ENCODE measurements at places on chromosomes 4 and X.

DNA sequence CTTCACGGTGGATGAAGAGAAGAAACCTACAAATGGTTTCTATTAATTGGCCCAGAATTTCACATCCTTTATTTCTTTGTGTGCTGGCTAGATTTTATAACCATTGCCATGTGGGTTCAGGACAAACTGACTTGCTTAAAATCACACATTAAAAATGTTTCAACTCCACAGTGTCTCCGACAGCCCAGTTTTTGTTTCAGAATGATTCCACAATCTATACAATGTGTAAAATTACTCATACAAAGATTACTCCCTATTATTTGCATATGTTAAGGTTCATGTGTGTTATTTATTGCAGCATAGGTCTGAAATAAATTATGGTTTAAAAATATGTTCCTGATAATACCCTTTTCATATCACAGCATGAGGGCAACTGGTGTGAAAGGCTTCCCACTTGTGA, 20.6 kb downstream of the DCHS2 start:
- no peak for DNase-seq

DNA sequence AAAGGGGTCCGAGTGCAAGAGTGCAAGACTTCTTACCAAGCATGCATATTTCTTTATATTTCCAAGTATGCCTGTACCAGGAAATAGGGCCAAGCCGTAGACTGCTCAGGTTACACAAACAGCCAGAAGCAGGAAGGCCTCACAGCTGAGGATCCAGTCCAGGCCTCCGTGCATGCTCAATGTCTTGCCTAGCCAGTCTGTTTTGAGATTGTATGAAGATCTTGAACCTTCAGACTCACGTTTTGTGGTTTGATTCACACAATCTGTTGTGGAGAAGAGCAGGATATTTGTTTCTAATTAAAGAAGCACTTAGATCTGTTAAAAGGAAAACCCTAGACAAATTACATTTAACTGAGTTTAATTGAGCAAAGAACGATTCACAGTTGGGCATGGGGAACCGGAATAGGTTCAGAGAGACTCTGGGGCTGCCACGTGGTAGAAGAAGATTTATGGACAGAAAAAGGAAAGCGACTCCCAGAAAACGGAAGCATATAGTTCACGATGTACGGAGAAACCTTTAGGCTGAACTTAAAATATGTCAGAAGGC, 1.2 kb downstream of the MGST2 start:
- peak; percentile 19 for DNase-seq

- DNase-seq = peak; percentile 89
Observed at GRCh38 chr4:153159728-153160221, 44.5 kb upstream of the TRIM2 start.

DNA sequence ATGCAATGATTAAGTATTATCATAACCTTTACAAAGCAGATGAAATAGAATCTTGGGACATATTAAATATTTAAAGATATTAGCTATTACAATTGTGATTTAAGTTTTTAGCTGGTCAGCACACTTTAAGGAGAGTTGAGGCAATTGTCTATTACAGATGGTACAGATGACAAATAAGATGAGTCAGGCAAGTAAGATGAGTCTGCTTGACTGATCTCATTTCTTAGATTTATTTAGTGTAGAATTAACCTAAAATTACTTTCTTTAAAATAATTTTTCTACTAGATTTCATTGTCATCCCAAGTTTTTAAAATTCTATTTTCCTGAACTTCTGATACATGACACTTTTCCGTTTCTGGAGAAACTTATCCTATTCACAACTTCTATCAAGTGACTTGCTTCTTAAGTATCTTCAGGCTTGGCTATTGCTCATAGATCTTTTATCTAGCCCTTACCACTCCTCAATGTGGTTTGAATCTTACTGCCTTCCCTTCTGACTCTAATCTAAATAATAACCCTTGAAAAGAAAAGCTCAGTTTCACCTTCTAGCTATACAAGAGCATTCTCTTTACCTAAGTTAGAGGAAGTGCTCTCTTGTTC, 32.9 kb downstream of the CXCL1 start:
- peak; percentile 42 for DNase-seq

DNA sequence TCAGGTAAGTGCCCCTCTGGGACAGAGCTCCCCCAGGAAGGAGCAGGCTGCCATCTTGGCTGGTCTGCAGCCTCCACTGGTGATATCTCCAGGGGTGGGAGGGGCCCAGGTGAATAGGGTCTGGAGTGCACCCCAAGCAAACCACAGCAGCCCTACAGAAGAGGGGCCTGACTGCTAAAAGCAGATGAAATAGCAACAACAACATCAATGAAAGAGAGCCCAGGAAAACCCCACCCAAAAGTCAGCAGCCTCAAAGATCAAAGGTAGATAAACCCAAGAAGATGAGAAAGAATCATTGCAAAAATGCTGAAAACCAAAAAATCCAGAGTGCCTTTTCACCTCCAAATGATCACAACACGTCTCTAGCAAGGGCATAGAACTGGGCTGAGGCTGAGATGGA, 92.5 kb upstream of the PAGE3 start:
- no peak for DNase-seq

DNA sequence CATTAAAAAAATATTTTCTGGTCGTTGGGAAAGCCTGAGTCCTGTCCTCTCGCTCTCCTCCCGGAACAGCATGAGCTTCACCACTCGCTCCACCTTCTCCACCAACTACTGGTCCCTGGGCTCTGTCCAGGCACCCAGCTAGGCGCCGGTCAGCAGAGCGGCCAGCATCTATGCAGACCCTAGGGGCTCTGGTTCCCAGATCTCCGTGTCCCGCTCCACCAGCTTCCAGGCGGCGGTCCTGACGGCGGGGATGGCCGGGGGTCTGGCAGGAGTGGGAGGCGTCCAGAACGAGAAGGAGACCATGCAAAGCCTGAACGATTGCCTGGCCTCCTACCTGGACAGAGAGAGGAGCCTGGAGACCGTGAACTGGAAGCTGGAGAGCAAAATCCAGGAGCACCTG, 807.2 kb upstream of the NDST4 start:
- DNase-seq = no peak

DNA sequence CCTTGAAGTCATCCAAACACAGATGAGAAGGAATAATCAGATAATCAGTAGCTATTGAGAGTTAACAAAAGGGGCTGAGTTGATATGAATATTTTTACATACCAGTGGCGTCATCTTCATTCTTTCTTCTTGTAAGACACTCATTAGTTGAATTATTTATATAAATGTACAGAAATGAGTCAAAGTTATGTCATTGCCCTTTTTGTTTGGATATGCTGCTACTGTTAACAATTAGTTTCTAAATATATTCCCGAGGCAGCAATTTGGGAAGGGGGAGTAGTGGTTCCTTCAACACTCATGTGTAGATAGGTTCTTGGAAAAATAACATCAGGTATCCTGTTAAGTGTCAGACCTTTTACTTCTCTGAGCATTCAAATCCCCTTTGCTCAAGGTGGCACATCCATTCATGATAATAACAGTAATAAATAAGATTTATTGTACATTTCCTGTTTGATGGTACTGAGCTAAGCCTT, 436.6 kb downstream of the SPRY1 start:
- DNase-seq = peak; percentile 86

- no peak for DNase-seq
Observed at GRCh38 chr4:6011271-6011671, 7.0 kb downstream of the C4orf50 start.

- DNase-seq = peak; percentile 18
Observed at GRCh38 chr4:60134099-60134498, 1066.0 kb upstream of the ADGRL3 start.

- DNase-seq = no peak
Observed at GRCh38 chrX:7184816-7185215, 36.9 kb upstream of the PUDP start.

- DNase-seq = no peak
Observed at GRCh38 chrX:5718651-5719050, 510.0 kb downstream of the NLGN4X start.

- DNase-seq = no peak
Observed at GRCh38 chrX:499870-500364, 113.2 kb upstream of the PPP2R3B start.

DNA sequence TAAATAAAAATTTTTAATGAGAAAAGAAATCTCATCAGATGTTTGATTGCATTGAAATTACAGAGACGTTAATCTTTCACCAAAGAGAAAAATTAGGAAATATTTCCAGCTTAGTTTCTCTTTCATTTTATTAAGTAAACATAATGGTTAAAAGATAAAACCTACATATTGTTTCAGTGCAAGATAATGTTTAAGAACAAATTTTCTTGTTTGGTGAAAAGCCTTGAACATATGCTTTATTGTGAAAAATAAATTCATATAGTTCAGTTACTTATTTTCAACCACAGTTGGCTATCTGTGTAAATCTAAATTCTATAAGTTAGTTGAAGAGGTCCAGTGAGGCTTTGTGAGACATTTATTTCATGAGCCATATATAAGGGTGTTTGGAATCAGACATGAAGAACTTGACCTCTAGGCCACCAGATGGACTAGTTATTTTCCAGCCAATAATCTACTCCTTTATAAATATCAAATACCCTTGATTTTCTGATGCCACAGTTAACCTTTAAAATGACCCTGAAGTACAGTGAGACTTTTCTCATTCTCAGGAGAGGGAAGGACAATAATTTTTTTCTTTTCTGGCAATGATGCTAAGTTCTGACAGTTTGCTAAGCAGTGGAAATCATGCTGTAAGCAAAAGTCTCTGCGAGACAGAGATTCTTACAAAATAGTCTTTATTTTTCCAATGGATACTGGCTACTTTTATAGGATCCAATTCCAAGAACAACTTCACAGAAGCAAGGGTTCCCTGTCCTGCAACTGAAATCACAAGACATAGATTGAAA, 2.5 kb downstream of the ARSJ start:
- no peak for DNase-seq

DNA sequence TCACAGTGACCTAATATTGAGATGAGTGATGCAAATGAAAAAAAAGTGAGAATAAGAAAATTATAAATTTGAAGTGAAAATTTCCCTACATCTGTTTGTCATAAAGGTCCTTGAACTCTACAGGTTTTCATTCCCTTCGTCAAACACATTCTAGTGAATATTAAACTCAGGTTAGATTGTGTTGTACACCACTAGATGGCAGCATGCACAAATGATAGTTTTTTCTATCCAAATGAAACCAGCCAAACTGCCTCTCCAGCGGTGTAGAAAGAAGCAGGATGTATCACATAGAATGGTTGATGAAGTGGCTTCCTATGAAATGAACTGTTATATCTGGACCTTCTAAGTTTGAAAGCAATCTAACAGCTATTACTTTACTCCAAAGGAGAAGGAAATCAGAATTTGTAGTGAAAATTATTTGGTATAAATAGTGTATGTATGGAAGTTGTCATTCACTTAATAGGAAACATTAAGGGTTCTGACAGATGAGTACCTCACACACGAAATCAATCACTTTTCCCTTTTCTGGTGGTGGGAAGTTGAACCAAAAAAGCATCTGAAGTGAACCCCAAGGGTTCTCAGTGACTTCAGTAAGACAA, 382.7 kb downstream of the UNC5C start:
- peak; percentile 69 for DNase-seq

DNA sequence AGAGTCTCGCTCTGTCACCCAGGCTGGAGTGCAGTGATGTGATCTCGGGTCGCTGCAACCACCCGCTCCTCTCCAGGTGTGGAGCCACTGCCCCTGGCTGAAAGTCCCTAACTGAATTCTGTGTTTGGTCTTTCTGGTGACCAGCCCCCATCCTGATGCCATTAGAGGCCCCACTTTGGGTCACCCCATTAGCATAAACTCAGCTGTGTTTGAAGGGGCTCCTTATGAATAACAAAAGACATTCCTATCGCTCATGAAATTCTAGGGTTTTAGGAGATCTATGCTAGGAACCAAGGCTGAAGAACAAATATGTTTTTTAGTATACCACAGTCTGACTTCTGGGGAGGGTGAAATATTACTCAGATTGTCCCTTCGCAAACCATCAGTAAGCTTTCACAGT, 652.9 kb downstream of the ADGRL3 start:
- no peak for DNase-seq

GRCh38 chr4:101853691-101854090, 63.2 kb downstream of the BANK1 start:
- peak; percentile 30 for DNase-seq

DNA sequence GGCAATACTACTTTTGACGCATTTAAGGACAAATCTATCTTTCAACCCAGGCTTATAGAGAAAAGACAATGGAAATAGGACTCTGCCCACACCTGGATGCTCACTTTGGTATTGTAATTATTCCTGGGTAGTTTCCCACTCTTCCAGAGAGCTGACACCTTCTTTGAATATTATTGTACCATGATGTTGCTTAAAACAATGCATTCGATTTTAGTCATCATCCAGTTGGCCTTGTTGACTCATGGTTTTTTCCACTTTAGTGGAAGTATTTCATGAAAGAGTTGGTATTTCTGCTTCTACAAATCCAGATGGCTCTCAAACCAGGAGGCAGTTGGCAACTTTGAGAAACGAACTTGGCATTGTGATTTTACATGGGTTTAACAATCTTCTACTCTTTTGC, 124.2 kb downstream of the ENOX2 start:
- peak; percentile 5 for DNase-seq

- no peak for DNase-seq
Observed at GRCh38 chrX:111170017-111170416, 74.0 kb downstream of the PAK3 start.

DNA sequence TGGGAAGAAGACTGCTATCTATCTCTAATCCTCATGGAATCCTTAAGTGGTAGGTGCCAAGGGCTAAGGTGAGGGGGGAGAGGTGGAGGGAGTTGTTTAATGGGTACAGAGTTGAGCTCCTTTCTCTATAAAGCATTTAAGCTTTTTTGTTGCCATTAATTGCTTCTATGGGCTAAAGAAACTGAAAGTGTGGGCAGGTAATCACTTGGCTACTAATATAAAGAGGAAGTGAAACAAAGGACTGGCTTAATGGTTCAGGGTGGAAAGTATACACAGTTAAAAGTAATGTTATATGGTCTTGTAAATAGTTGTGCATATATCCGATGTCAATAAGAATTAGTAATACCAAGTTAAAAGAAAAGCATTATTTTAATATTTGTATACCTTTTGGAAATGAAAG, 83.9 kb downstream of the POLA1 start:
- no peak for DNase-seq

DNA sequence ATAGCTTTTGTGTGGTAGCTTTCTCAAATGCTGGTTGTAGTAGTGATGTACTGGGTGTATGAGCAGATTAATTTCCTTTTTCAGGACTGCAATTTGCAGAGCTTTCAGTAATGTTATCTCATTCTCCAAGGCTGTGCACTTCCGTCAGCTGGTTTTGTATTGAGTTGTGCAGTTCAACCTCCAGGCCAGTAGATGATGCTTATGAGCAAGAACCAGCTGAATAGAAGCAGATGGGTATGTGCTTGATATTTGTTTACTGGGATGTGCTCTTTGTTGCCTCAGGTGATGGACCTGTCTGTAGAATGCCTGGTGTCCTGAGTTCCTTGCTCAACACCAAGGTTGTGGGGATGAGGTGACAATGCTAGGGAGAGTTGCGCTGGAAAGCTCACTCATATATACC, 462.8 kb downstream of the PCDH18 start:
- DNase-seq = no peak

- no peak for DNase-seq
Observed at GRCh38 chrX:71144651-71145050, at the start of gene NLGN3. NLGN3 (plus strand) TSS chrX:71144841; CDS start chrX:71147750, 2,909 bp downstream.

All from fibroblast of skin of back (primary cell).